ENCODE measurements at places on chromosomes 7 and 10. TPM values are rescaled to one million over a fixed set of nuclear protein-coding genes. Genes with fewer than 3 reads are reported as not detected.

Gene ENO4
- under 0.01 TPM for total RNA-seq

DNA sequence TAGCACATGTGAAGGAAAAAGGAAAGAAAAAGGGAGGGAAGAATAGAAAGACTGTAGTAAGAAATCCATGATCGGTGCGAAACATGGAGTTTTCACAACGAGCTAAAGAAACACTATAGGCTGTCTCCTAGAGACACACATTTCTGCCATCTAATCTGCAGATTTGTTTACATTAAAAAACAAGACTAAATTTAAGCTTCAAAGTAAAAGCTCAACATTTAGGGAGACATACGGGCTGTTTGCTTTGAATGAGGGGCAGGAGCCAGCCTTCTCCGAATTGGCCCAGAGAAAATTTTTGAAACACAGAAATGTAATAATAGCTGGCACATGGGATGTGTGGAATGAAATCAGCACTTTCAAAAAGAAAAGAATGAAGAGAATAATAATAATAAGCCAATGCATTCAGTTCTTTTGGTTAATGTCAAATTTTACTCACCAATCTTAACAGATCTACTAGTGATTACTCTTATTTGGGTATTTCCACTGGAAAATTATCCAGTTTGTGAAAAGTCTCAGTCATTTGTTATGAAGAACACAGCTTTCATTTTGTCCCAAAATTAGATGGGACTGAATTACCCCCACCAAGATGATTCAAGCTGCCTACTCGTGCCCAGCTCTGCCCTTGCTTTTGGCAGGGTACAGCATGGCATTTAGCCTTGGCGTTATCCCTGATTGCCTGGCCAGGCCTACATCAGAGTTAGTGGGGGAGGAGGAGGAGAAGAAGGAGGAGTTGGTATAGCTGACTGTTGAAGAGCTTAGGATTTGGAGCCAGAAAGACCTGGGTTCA lies 47.1 kb downstream of the MTURN start:
- no peak for DNase-seq

GRCh38 chr10:114289096-114289436 lies 50.0 kb downstream of the VWA2 start:
- DNase-seq: no peak

- DNase-seq: no peak
Observed at GRCh38 chr7:11193888-11194287, 220.2 kb downstream of the PHF14 start.

DNA sequence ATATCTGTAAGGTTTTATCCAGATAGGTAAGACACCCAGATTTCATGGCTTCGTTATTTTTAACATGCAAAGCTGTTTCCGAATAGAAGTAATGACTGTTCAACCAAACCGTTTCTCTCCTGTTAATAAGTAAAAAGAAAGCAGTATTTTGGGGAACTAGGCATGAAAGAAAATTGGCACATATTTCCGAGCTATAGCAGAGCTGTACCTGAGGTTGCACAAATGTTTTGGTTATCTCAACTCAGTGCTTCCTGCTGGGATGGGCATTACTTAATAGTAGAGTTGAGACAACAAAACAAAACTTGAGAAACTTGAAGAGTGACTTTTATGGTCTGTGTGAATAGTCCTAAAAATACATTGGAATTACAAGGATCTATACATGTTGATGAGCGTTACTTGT lies 564.3 kb upstream of the SORCS1 start:
- DNase-seq: no peak

DNA sequence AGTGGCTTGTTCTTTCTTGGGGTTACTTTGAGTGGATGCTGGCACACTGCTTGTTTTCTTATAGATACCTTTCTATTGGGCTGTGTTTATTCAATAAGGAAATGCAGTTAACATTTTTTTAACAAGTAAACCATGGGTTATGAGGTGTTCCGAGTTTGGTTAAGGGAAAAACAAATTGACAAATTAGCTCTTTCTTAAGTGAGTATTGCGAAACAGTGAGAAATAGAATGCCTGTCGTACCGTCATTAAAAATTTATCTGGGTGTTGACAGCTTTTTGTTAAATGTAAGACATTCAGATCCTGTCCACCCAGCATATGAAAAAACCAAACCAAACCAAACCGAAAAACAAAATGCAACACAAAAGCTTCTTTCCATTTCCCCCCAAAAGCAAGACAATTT lies 6.2 kb downstream of the CUX1 start:
- DNase-seq: no peak

Gene PLA2G12B
- not detected for total RNA-seq

Gene DPP6
- not detected for total RNA-seq

- no peak for DNase-seq
Observed at GRCh38 chr7:78006063-78006755, 207.6 kb downstream of the PHTF2 start.

Gene CACNA2D1
- 64.4 TPM for total RNA-seq

GRCh38 chr7:75914169-75914654 lies 743 bp upstream of the POR start:
- no peak for DNase-seq

Gene HABP2
- not detected for total RNA-seq

DNA sequence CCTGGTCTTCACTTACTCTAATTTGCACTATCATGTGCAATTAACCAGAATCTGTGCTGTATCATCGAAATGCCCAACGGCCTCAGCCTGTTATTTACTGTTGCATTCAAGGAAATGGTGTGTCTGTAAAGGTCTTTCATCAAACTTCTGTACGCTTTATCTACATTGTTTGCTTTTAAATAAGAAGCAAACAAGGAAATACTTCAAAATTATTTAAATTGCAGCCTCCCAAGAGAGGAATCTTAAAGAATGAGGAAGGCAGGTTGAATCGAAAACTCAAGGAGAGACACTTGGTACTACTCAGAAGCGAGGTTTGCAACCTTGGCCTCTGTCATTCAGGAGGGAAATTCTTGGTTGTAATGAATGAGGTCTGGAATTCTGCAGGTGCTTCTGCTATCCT lies 40.7 kb downstream of the MGAM start:
- DNase-seq: no peak

DNA sequence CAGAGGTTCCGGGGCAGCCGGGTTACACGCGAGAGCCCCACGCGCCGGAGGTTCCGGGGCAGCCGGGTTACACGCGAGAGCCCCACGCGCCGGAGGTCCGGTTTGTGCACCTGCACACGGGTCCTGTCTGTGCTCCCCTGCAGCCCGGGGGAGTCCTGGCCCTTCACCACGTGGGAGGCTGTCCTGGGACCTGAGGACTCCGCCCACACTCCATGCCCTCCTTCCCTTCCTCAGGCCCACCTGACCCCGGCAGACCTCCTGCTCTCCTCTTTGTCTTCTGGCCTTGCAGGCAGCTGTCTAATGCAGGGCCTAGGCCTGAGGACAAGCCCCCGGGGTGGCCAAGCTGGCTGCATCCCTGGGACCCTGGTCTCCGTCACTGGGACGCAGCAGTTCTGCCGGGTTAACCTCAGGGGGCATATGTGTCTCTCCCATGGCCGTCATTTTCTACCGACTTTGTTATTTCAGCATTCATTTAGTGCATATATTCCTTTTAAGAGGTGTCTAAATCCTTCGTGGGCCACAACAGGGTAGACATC lies 374.6 kb downstream of the DNAJB6 start:
- no peak for DNase-seq

- DNase-seq: peak; percentile 78
Observed at GRCh38 chr10:14259696-14260566, 70.8 kb downstream of the FRMD4A start.

DNA sequence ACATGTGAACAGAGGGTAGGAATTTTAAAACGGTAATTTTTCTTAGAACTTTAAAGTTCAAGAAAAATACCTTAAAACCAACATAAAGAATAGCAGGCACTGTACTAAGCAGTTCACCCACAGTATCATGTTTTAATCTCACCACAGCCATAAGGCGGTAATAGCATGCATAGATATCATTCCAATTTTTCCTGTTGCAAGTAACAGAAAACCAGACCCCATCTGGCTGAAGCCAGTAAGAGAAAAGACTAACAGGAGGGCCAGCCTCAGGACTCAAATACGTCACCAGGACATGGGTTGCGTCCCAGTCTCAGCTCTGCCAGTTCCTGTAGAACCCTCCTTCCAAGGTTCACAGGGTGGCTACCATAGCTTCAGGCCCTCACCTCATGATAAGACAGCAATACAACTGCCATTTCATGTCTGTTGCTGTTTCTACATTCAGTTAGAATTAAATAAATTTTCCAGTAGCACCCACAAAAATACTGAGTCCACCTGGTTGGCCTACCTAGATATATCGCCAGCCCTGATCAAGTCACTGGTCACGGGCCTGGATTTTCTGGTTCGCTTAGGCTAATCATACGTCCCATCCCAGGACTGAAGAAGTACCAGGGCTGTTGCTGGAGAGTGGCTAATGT lies 2.0 kb upstream of the RNF32 start:
- no peak for DNase-seq

Gene CLDN4
- total RNA-seq: 0.26 TPM

DNA sequence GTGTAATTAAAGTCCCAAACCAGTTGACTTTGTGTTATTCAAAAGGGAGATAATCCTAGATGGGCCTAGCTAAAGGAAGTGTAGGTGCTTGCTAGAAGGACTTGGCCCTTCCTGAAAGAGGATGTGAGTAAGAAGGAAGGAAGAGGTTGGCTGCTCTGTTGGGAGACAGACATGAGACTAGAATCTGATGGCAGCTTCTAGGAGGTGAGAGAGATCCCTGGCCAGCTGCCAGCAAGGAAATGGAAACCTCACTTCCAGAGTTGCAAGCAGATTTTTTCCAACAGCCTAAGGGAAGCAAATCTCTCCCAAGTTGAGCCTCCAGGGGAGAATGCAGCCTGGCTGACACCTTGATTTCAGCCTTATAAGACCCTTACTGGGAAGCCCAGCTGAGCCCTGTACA lies 368.4 kb upstream of the ZMIZ1 start:
- no peak for DNase-seq

- DNase-seq: peak; percentile 25
Observed at GRCh38 chr10:73625004-73625883, 16.0 kb downstream of the MYOZ1 start.

GRCh38 chr10:61313460-61313859 lies 139.7 kb downstream of the TMEM26 start:
- peak; percentile 89 for DNase-seq

- DNase-seq: peak; percentile 72
Observed at GRCh38 chr7:137313201-137313600, 30.3 kb downstream of the PTN start.

Gene PGAM2
- 0.26 TPM for total RNA-seq

DNA sequence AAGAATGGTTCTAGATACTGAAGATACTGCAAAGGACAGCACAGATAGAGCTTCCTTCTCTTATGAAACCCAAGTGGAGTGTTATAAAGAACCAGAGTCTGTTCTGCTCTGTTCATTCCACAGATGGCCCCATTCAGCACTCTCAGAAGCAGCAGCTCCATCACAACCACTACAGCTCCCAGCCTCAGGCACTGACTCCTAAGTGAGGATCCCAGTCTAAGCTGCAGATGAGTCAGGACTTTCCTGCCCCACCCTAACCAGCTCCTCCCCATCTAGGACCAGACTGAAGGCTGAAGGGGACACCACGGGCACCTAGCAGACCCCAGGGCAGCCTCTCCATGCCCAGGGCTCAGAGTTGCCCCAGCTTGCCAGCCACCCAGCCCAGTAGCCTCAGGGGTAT lies 379.8 kb downstream of the GRID1 start:
- no peak for DNase-seq

Gene AKR1C4
- not detected for total RNA-seq

Gene SPAM1
- not detected for total RNA-seq

GRCh38 chr7:503575-504111 lies 16.0 kb downstream of the PDGFA start:
- DNase-seq: no peak

Gene PALS2
- total RNA-seq: 27.0 TPM

GRCh38 chr7:148466120-148466519 lies 124.4 kb upstream of the C7orf33 start:
- DNase-seq: no peak

GRCh38 chr7:135709508-135709907 lies 18.5 kb downstream of the SLC13A4 start:
- DNase-seq: no peak
